ENCODE measurements at places on chromosomes 6 and 20.

DNA sequence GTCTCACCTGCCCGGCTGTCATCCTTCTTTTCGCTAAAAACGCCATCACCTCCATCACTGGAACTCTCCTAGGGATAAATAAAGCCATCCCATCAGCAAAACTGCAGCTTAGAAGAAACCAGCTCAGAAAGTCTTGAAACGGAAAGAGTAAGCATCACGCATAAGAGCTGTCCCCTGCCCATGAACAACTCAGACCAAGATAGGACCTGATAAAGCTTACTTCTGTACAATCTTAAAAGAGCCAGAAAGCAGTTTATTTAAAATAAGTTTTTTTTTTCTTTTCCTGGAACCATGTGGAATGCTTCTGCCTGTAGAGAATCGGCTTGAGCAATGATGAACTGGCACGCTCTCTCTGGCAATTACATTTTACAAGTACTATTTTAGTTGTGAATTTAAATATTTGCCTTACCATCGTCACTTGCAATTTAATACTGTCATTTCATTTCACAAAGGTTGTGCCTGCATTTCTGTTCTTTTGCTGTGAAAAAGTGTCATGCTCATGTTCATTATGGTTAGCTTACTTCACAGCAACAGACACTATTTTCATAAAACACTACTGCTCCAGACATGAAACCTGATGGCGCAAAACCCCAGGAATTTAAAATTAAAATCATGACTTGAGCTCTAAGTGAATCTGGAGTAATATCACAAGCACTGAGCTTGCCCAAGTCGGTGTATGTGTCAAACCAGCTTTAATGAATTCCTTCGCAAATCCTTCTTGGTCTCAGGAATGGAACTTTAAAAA, 59.6 kb upstream of the EMILIN3 start:
- no peak for DNase-seq

- DNase-seq: no peak
Measured at GRCh38 chr6:91497770-91498169, 910.9 kb upstream of the MAP3K7 start.

DNA sequence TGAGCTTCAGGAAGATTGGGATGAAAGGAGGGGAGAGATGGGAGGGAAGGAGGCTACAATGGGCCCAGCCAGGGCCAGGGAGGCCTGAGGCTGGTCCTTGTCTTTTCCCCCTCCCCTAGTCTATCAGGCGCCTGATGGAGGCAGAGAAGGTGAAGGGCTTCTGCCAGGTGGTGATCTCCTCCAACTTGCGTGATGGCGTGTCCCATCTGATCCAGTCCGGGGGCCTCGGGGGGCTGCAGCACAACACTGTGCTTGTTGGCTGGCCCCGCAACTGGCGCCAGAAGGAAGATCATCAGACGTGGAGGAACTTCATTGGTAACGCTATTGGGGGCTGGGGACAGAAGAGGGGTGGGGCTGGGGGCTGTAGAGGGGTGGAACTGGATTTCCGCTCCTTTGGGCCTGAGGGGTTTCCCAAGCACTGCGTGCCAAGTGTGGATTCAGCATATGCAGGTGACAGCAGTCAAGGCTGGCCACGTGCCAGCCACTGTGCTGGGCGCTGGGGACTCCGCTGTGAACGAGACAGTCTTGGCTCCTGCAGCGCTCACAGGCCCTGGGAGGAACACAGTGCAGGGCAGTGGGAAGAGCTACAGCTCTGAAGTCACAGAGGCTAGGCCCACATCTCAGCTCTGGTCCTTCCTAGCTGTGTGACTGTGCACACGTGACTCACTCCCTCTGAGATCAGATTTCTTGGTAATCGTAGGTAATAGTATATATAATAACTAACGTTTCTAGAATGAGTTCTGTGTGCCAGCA, 22.7 kb downstream of the SLC12A5 start:
- no peak for DNase-seq

GRCh38 chr20:5877128-5877527, 73.2 kb downstream of the TRMT6 start:
- DNase-seq: no peak

- no peak for DNase-seq
Measured at GRCh38 chr6:101956961-101957360, 563.5 kb downstream of the GRIK2 start.

GRCh38 chr20:24779131-24779530, 169.9 kb upstream of the CST7 start:
- DNase-seq: no peak

DNA sequence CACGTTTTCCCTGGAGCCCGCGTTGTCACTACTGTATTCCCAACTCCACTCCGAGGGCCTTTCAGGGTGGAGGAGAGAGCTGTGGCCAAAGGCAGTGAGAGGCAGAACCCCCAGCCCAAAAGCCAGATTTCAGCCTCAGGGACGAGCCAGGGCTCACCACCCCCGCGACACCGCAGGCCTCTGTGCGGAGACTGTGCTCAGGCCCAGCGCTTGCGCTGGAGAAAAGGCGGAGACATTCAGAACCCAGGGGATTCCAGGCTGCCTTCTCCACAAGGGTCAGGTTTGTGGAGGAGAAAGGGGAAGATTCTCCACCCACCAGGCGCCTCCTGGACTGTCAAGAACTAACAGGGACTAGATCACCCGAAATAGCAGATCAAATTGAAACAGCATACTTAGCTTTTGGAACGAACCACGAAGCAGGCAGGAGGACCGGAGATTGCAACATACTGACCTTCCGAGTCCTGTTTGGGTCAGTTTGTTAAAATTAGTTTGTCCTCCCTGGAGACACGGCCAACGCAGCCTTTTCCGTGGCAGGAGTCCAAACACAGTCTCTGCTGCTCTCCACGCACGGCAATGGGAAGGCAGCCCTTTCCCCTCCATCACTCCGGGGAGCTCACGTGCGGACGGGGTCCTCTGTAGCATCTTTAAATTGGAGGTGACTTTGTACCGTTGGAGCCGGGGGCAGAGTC, 14.4 kb downstream of the DLL1 start:
- DNase-seq: no peak

DNA sequence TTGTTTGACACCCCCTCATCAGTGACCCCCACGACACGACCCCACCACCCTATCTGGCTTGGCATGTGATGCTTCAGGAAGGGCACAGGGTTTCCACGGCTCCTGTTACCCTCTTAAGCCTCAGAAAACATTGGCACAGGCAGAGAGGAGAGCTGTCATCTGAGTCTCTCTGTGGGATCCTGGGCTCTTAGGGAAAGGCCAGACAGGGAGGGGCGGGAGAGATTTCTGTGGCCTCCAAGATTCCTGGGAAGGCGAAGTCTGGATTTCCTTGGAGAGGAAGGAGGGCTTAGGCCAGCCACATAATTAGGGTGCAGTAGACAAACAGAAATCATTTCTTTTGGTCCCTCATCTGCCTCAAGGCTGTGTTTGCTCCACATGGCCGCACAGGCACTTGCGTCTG, 191.6 kb upstream of the SNX9 start:
- no peak for DNase-seq

DNA sequence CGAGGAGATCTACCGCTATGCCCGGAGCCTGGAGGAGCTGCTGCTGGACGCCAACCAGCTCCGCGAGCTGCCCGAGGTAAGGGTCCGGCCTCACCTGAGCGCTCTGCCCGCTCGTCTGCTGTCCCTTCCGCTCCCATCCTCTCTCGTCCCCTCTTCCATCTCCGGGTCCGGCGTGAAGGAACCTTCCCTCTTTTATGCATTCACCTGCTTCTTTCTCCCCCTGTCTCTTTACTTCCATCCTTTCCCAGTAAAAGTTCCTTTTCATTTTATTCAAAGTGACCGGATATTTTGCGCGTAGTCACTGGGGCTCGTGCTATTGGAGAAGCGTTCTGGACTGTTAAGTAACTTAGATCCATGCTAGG, 516 bp downstream of the LRRC1 start:
- DNase-seq: no peak

- no peak for DNase-seq
Measured at GRCh38 chr20:846894-847278, 13.4 kb downstream of the FAM110A start.

GRCh38 chr6:795046-795685, 102.2 kb upstream of the EXOC2 start:
- no peak for DNase-seq

DNA sequence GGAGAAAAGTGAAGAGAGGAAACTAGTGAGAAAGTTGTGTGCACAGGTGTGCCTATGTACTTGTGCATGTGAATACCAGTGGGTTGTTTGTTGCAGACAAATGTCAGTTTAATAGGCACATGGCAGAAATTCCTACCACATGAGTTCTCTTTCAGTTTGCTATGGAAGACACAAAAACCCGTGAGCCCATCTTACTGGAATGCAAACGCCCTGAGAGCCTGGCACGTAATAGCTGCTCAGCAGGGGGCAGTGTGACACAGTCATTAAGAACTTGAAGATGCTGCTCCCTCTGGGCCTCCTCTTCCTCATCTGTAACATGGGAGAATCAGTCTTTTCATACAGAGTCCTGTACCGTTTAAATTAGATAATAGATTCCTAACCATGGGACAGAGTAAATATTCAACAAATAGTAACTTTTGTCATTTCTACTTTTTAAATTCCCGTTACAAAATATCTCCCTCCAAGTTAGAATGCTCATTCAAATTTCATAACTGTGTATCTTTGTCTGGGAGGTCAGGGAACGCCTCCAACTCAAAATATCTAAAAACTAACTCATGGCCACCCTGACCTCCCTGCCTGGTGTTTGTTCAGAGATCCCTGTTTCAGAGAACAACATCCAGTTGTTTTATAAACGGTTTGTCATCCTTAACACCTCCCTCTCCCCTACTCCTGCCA, 802.9 kb downstream of the MAFB start:
- no peak for DNase-seq

Data from stimulated activated CD4-positive, alpha-beta T cell treated with anti-CD3 and anti-CD28 coated beads, Interleukin-4, amount 100 ng/mL, for 48 hours (primary cell).